ENCODE measurements at places on chromosomes 13 and 19.

GRCh38 chr13:113627136-113627535 lies 30.9 kb downstream of the ATP4B start:
- no peak for DNase-seq

GRCh38 chr19:44807652-44808462 lies 1.0 kb upstream of the BCAM start:
- DNase-seq, result no peak

DNA sequence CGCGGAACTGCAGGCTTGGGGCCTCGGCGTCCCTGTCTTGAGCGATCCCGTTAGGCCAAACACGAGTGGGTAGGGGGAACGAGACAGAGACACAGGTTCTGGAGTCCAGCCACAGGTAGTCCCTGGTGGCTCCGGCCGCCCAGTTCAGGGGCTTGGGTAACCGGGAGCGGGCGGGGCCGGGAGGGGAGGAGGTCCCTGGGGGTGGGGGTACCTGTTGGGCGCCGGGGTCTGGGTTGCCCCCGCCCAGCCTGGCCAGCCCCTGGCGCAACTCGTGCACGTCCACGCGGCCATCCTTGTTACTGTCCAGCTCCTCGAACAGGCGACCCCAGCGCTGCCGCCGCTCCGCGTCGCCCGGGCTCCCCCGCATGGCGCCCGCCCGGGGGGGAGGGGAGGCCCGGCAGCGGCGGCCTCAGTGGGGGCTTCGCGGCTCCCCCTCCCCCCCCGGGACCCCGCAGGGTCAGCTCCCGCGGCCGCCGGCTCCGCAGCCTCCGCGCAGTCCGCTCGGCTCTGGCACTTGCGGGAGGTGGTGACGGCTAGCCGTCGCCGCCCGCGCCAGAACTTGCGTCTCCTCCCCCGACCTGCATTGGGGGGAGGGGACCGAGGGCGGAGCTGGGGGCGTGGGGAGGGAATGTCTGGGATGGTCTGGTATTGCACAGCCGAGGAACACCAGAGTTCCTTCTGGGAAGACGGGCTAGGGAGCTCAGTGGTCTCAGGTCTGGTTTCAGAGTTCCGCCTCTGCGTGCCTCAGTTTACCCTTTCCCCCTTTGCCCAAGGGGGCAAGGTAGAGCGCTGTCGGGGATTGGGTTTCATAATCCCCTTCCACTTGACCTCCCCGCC lies at the start of gene SLC25A23:
Gene SLC25A23 (minus strand): TSS at position 531 of the 837 bp plus-strand sequence. CDS start 164 bp downstream, at position 367.
- no peak for DNase-seq

- no peak for DNase-seq
Observed at GRCh38 chr13:73715114-73715910, 418.9 kb downstream of the KLF12 start.

DNA sequence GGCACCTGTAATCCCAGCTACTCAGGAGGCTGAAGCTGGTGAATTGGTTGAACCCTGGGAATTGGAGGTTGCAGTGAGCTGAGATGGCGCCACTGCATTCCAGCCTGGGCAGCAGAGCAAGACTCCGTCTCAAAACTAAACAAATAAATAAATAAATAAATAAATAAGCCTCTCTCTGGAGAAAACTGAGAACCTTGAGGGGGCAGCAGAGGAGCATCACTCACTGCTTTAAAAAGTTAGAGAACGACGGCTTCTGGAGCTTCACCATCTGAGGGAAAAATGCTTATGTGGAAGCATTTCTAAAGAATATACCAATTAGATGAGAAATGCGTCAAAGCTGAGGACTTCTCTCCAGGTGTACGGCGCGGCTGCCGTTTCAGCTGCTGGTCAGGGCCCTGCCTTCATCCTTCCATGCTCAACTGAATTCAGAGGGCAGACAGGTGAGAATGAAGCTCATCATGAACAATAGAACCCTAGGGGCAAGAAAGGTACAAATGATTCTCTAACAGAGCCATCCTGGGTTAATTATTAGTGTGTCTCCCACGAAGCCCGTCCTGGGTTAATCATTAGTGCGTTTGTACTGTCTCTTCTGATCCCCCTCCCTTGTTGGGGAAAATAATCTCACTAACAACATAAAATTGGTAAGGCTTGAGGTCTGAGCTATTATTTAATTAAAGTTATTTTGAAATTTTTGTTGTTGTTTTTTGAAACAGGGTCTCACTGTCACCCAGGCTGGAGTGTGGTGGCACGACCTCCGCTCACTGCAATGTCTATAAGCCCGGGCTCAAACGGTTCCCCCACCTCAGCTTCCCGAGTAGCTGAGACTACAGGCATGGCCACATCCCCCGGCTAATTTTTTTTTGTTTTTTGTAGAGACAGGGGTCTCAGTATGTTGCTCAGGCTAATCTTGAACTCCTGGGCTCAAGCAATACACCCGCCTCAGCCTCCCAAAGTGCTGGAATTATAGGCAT lies 80.1 kb downstream of the IPO5 start:
- DNase-seq, result no peak

DNA sequence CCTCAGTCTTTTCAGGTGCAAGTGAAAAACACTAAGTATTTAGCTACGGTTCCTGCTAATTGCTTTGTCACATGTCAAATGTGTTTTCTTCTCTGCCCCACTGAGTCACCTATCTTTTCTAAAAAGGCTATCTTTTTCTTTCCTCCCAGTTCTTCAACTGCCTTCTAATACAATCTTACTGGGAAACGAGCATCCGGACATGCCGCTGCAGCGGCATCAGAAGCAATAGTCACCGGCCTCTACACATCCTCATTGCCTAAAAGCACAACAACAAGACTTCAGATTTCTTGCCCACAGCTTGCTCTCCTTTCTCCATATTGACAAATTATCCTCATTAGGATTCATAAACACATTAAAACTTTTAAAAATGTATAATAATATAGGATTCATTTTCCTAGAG lies 1.2 kb downstream of the PCDH9 start:
- no peak for DNase-seq

GRCh38 chr13:108302279-108302678 lies 32.8 kb downstream of the TNFSF13B start:
- no peak for DNase-seq

GRCh38 chr13:96963786-96964475 lies 30.3 kb downstream of the OXGR1 start:
- no peak for DNase-seq

DNA sequence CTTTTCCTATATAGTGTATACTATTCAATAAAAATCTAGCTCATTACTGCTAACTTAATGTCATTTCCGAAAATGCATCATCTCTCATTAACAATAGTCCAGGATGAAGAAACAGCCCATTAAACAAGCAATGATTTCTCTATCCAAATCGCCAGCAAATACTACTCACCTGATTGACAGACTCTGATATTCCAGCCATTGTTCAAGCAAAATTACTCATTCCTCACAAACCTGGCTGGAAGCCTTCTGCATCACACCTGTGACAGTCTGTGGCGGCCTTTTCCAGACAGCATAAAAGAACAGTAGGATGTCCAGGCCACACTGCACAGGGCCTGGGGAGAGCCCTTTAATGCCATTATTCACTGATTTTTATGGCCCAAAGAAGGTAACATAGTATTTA lies 115.9 kb downstream of the ABCC4 start:
- DNase-seq, result no peak

DNA sequence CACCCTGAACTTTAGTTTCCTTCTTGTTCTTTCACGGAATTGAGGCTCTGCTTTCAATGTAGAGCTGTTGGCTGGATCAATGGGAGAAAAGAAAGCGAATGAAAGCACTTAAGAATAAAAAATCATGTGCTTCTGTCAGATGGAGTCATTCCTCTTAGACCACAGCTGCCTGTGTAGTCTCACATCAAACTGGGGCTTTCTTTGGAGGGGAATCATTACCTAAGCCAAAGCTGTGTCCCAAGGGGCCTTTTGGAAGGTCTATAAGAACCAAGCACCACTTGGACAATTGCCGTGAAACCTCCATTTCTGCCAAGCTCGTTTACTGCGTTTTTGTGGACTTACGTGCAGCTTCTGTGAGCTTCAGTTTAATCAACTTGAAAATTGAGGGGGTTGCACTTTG lies 44.2 kb upstream of the RNF113B start:
- DNase-seq, result no peak

DNA sequence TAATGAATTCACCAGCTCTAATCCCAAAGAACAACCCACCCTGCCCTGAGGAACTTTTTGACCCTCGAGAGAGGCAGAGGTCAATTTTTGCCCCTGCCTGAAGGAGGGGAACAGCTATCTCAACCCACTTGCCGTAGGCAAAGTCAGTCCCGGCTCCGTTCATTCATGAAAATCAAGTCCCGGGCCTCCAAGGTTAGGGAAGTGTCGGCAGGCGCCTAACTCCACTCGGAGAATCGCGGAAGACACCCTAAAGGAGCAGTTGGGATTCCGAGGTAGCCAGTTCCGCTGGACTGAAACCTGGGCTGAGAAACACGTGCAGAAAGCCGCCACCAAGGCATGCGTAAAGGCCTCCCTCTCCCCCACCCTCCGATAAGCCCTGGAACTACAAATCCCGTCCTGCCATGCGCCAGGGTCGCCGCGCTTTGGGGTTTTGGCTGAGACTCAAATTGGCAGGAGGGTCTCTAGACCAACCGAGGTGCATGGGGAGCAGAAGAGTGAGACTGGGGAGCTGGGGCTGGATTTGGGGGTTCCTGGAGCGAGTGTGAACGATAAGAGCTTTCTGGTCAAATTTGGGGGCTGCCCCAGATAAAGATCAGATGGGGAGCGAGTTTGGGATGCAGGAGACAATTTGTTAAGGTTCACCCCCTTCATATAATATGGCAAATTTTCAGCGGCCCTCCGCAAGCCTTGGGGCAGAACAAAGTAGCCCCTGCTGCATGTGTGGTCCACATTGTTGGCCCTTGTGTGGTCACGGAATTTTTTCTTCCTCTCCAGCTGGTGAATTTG lies at the start of gene TNPO2:
Gene TNPO2 (minus strand): TSS at position 292 of the 786 bp plus-strand sequence. CDS start 2,955 bp downstream, outside the sequence.
- no peak for DNase-seq

DNA sequence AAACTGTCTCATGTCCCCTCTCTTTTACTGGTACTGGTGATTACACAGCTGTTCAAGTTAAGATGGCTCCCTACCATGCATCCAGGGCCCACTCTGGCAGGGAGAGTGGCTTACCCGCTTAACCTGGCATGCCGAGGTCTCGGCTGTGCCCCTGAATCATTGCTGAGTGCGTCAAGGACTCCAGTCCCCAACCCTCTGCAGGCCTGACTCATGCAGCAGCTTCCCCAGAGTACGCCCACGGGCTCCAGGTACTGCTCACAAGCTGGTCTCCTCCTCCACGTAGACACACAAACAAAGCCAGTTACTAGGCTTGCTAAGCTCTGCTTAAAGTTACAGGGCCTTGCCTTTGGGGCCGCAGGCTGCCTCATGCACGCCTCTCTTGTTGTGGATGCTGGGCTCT lies 447.4 kb downstream of the COG6 start:
- no peak for DNase-seq

- no peak for DNase-seq
Observed at GRCh38 chr19:35153701-35154524, 622 bp upstream of the FXYD5 start.

DNA sequence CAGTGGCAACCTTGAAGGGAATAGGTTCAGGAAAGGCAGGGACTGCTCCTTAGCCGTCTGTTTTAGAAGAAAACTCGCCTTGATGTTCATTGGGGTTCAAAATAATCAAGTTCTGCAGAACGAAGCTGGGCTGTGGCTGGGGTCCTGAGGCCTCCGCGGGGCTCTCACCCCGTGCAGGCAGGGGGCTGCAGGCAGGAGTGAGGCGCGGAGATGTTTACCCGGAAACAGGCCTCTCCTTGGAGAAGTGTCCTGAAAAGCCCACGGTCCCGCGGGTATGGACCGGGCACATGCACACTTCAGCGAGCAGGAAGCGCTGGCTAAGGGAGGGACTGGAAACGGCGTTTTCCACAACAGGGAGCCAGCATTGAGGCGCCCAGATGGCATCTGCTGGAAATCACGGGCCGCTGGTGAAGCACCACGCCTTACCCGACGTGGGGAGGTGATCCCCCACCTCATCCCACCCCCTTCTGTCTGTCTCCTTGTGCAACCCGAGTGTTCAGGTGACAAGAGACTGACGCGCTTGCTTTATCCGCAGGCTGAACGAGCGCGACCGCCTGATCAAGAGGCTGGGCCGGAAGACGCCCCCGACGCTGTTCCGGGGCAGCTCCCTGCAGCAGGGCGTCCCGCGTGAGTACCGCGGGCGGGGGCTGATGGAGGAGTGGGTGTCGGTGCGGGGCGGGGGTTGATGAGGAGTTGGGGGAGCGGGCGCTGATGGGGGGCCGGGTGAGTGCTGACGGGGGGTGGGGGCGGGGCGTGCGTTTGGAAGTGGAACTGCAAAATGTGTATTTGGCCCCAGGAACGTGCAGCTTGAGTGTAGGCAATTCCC lies 39.6 kb downstream of the SHISA2 start:
- DNase-seq, result no peak

GRCh38 chr19:44731081-44731480 lies 17.4 kb upstream of the BCL3 start:
- no peak for DNase-seq

- no peak for DNase-seq
Observed at GRCh38 chr13:50927701-50928100, 18.1 kb downstream of the RNASEH2B start.

- no peak for DNase-seq
Observed at GRCh38 chr13:46617885-46618284, 64.9 kb downstream of the LRCH1 start.

DNA sequence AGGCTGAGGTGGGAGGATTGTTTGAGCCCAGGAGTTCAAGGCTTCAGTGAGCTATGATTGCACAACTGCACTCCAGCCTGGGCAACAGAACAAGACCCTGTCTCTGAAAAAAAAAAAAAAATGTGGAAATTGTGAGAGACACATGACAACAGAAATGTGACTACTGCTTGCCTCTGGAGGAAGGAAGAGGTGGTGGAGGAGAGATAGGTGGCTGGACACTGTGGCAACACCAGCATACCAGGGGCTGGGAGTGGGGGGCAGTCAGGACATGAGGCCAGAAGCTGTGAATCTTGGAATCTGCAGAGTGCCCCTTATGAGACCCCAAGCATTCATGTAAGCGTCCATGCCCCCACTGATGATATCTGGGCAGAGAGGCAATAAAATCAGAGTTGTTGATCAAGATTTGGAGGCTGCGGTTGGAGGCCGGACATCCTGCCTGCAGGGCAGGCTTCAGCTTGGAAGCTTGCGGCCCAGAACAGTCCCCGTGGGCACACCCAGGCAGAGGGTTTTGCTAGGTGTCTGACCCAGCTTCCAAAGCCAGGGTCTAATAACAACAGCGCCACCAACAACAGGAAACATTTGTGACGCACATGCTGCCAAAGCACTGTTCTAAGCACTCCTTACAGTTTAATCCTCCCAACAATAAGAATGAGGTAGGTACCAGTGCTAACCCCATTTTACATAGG lies 16.9 kb downstream of the FAM187B start:
- no peak for DNase-seq

- no peak for DNase-seq
Observed at GRCh38 chr13:85970727-85971126, 171.5 kb upstream of the SLITRK6 start.

- DNase-seq, result no peak
Observed at GRCh38 chr19:31257426-31258130, 91.7 kb downstream of the TSHZ3 start.

Measured in mesenteric fat pad (tissue), 1 donor.